EL (cell line): ENCODE measurements at places on chromosomes 3 and 15.

DNA sequence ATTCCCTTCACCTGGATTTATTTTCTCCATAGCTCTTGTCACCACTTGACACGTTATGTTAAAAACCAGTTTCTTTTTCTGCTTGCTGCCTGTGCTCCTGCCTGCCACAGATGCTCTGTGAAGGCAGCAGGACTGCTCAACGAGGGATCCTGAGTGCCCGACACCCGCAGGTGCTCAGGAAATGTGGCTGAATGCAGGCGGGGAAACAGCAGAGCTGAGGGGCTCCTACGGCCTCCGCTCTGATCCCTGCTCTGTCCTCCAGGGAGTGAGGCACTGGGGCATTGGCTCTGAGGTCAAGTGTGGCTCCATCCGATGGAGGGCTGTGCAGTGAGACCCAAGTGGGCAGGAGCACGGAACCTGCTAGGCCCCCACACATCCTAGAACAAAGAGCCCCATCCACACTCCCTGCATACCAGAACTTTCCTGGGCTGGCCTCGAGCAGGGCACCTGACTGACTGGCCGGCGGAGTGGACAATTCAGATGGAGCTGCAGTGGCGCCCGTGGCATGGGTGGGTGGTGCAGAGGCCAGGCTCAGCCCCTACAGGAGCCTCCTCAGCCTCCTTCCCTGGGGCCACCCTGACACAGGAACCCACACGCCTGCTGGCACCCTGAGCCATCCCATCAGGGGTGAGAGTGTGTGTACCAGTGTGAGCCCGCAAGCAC lies 27.9 kb downstream of the IQSEC1 start:
- DNase-seq: no peak

GRCh38 chr15:68924866-68925560 lies 5.3 kb upstream of the SPESP1 start:
- peak; percentile 78 for DNase-seq

DNA sequence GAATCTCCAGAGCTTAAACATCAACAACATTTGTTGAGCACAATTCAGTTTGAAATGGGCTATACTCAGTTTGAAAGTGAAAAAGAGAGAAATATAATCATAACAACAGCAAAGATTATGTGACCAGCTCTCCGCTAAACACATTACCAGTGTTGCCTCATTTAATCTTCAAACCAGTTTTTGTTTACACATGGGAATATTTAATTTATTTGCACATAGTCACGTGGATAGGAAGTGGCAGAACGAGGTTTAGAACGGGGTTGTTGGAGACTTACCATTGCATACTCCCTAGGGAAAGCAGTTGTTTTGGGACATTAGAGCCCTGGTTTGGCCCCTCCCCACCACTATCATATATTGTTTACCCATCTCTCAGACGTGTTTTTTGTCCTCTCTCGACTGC lies 77.2 kb downstream of the IL1RAP start:
- no peak for DNase-seq

DNA sequence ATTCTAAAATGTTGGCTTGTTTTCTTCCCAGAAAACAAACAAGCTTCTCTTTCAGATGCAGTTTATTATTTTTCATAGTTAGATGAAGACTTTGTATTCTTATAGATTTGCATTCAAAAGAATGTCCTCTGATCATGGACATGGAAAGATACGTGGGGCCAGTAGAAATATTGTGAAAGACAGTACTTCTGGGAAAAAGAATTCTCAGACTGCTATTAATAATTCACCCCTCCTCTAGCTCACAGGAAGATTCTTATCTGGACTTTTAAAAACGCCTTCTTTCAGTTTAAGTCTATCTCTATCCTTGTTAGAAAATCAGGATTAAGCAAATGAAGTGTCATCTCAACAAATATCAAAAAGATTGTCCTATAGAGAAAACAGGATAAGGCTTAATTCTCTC lies 514.1 kb upstream of the ADAMTS9 start:
- no peak for DNase-seq

- DNase-seq: no peak
Measured at GRCh38 chr3:157099326-157100095, 60.4 kb downstream of the CCNL1 start.

- peak; percentile 61 for DNase-seq
Measured at GRCh38 chr3:148211725-148212124, 486.0 kb upstream of the AGTR1 start.

- no peak for DNase-seq
Measured at GRCh38 chr15:90810354-90810753, 58.0 kb upstream of the FURIN start.
